Peyer's patch (tissue), 4 donors: ENCODE measurements at places on chromosomes 13 and 19.

- no peak overlapping the region for H3K27ac ChIP-seq
- no peaks in the 10 kb centered on the region for H3K4me1 ChIP-seq
- no peaks in the 10 kb centered on the region for H3K27me3 ChIP-seq
- H3K36me3 ChIP-seq: no peaks in the 10 kb centered on the region
- no peak overlapping the region for H3K4me3 ChIP-seq
- no peak for DNase-seq
Measured at GRCh38 chr19:47540748-47541147, 25.9 kb upstream of the NAPA start.

GRCh38 chr13:45811891-45812694 lies 39.5 kb downstream of the SIAH3 start:
- no peaks in the 10 kb centered on the region for H3K36me3 ChIP-seq
- no peak overlapping the region for H3K27ac ChIP-seq
- no peak for DNase-seq
- no peaks in the 10 kb centered on the region for H3K4me1 ChIP-seq
- no peak overlapping the region for H3K4me3 ChIP-seq

DNA sequence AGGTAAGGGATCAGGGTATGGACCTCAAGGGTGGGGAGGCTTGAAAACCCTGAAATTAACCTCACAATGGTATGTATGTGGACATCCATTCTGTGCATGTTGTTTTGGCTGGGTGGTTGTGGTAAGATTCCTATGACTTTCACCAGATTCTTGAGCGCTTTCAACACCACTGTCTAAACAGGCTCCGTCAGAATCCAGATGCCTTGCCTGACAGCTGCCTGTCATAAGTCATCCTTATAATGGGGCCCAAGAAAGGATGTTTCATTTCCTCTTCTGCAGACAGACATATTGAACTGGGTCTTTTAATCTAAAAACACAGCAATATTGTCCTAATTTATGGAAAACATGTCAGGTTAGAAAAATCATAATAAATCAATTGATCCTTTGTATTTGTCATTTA lies 41.3 kb downstream of the ALOX5AP start:
- no peak overlapping the region for H3K4me3 ChIP-seq
- H3K27me3 ChIP-seq: no peaks in the 10 kb centered on the region
- DNase-seq: no peak

DNA sequence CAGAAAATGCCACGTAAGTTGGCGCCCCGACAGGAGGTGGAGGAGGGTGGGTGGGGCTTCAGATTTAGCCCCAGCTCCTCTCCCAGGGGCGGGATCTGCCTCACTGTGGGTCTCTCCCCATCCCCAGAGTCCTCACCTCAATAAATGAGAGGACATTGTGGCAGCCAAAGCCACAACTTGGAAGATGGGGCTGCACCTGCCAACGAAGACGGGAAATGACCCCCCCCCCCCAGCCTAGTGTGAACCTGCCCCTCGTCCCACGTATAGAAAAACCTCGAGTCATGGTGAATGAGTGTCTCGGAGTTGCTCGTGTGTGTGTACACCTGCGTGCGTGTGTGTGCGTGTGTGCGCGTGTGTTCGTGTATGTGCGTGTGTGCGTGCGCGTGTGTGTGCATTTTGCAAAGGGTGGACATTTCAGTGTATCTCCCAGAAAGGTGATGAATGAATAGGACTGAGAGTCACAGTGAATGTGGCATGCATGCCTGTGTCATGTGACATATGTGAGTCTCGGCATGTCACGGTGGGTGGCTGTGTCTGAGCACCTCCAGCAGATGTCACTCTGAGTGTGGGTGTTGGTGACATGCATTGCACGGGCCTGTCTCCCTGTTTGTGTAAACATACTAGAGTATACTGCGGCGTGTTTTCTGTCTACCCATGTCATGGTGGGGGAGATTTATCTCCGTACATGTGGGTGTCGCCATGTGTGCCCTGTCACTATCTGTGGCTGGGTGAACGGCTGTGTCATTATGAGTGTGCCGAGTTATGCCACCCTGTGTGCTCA lies 1.5 kb upstream of the TRAPPC5 start:
- H3K27ac ChIP-seq: no peak overlapping the region
- H3K36me3 ChIP-seq: no peaks in the 10 kb centered on the region
- H3K4me1 ChIP-seq: no peaks in the 10 kb centered on the region
- DNase-seq: peak; percentile 85
- H3K4me3 ChIP-seq: no peak overlapping the region

DNA sequence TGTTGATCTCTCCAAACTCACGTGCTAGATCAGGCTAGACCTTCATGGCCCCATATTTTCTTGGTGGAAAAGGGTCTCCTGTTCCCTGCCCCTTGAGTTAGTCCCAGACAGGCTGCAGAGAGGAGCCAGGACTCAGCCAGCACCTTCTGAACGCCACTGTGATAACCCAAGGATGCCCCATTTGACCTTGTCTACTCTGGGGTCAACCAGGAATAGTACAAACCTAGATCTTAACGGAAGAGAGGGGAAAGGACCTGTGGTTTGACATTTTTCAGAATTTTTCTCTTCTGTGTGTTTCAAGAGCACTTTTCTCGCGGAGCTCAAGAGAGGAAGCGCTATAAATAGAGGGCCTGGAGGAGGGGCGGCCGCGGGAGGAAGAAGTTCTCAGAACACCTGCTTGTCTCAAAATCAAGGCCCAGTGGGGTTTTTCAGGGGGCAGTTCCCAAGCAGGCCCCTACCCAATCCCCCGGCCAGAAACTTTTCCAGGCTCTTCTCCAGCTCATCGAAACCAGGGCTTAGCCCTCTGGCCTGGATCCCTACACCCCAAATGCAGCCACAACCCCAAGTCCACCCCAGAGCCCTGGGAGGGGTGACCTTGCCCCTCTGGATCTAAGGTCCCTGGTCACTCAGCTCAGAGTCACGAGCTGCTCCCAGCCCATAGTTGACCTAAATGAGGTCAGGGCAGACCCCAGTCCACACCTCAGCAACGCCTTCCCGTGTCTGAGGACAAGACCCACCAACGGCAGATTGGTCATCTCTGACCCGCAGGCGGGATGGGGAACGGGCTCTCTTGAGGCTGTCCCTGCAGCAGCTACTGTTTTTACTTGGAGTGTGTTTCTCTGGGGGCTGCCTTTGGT lies 75.6 kb upstream of the TM9SF2 start:
- peak overlapping the region; percentile 15 for H3K4me3 ChIP-seq
- H3K4me1 ChIP-seq: no peaks in the 10 kb centered on the region
- H3K27ac ChIP-seq: peak overlapping the region; percentile 81
- H3K36me3 ChIP-seq: no peaks in the 10 kb centered on the region

DNA sequence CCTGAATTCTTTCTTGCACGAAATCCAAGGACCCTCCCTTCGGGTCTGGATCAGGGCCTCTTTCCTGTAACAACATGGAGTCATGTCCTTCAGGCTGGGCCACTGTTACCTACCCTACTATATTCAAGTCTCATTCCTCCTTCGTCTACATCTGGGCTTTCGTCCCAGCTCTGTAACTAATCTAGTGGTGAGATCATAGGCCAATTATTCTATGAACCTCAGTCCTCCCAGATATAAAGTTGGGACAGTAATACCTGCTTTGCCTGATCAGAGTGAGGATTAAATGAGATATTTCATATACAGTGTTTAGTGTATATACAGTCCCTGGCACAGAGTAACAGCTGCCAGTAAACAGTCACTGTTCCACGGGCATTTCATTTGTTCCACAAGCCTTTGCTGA lies 48.3 kb upstream of the ATP12A start:
- no peak overlapping the region for H3K4me3 ChIP-seq
- no peak for DNase-seq
- H3K36me3 ChIP-seq: no peaks in the 10 kb centered on the region
- H3K4me1 ChIP-seq: no peaks in the 10 kb centered on the region
- no peaks in the 10 kb centered on the region for H3K27me3 ChIP-seq
- H3K27ac ChIP-seq: no peak overlapping the region

DNA sequence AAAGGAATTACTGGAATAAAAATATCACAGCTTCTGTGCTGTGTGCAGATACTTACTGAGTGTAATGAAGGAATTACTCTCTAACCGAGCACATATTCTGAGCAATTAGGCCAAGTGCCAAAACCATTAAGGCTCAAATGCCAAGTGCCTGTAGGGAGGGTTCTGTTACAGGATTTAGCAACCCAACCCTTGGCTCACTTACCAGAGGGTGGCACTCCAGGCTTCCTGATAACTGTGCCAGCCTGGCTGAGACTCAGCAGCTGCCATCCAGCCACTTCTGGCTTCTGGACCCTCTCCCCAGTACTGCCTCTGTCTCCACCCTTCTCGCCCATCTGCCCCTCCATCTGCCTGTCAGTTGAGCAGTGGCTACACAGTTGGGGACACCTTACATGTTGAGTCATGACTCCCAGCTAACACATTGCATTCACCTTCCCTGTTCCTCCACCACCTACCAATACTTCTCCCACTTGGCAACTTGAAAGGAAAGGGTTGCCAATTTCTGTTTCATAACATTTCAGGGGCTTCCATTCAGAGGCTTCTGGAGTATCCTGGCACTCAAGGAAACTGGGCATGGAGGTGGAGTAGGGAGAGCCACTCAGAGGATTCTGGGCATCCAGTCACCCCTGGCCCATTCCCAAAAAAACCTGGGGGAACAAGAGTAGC lies 110.5 kb downstream of the COG6 start:
- H3K36me3 ChIP-seq: no peaks in the 10 kb centered on the region
- no peak overlapping the region for H3K4me3 ChIP-seq
- DNase-seq: no peak
- no peak overlapping the region for H3K27ac ChIP-seq
- no peaks in the 10 kb centered on the region for H3K27me3 ChIP-seq
- no peaks in the 10 kb centered on the region for H3K4me1 ChIP-seq

- H3K36me3 ChIP-seq: no peaks in the 10 kb centered on the region
- no peak overlapping the region for H3K4me3 ChIP-seq
- no peaks in the 10 kb centered on the region for H3K4me1 ChIP-seq
- no peak overlapping the region for H3K27ac ChIP-seq
Measured at GRCh38 chr13:56718791-56719190, 421.9 kb upstream of the PRR20A start.

DNA sequence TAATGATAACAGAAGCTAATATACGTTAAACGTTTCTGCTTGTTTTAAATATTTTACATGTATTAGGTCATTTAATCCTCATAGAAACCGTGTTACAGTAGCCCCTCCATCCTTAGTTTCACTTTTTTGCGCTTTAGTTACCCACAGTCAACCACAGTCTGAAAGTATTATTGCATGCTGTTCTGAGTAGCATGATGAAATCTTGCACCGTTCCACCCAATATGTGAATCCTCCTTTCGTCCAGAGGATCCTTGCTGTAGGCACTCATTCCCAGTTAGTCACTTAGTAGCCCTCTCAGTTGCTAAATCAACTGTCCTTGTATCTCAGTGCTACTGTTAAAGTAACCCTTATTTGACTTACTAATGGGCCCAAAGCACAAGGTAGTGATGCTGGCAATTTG lies 257.8 kb downstream of the ENOX1 start:
- no peak overlapping the region for H3K27ac ChIP-seq
- H3K4me3 ChIP-seq: no peak overlapping the region
- H3K4me1 ChIP-seq: no peaks in the 10 kb centered on the region
- no peaks in the 10 kb centered on the region for H3K36me3 ChIP-seq
- no peaks in the 10 kb centered on the region for H3K27me3 ChIP-seq

DNA sequence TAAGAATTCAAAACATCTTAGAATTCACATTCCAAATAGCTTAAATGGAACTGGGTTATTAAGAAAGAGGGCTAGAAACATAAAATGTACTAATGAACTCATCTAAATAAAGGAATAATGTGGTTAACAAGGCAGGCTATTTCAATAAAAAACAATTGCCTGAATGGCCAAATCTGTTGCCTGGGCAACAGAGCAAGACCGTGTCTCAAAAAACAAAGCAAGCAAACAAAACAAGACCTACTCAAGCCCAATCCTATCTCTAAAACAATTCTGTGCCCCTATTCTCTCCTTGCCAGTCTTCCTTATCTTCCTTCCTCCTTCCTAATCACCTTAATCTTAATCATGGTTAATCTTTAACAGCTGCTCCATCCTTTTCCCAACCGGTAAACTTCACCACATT lies 12.1 kb downstream of the IGFL1 start:
- no peaks in the 10 kb centered on the region for H3K4me1 ChIP-seq
- no peaks in the 10 kb centered on the region for H3K27me3 ChIP-seq
- DNase-seq: no peak
- H3K27ac ChIP-seq: no peak overlapping the region
- no peaks in the 10 kb centered on the region for H3K36me3 ChIP-seq

GRCh38 chr19:29988351-29988750 lies 46.3 kb downstream of the URI1 start:
- H3K27me3 ChIP-seq: no peaks in the 10 kb centered on the region

GRCh38 chr13:98858191-98858590 lies 105.7 kb upstream of the SLC15A1 start:
- no peaks in the 10 kb centered on the region for H3K27me3 ChIP-seq
- no peak for DNase-seq
- no peak overlapping the region for H3K4me3 ChIP-seq
- H3K36me3 ChIP-seq: peaks cover 56% of the 10 kb centered on the region

DNA sequence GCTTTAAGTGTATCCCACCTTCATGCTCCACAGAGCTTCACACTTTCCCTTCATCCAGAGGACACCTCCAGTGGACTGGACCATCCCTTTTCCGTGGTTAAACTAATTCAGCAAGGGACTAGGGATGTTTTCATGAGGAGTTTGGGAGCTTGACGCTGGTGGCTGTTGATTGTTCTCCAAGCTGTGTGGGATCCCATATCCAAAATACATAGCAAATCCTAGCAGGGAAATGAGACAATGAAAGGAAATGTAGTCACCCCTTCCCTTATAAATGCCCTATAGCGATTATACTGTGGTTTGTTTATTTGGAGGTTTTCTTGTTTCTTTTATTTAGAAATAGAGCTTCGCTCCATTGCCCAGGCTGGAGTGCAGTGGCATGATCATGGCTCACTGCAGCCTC lies 31.6 kb upstream of the DPRX start:
- no peak overlapping the region for H3K27ac ChIP-seq
- H3K4me3 ChIP-seq: no peak overlapping the region
- H3K27me3 ChIP-seq: no peaks in the 10 kb centered on the region
- no peaks in the 10 kb centered on the region for H3K36me3 ChIP-seq

DNA sequence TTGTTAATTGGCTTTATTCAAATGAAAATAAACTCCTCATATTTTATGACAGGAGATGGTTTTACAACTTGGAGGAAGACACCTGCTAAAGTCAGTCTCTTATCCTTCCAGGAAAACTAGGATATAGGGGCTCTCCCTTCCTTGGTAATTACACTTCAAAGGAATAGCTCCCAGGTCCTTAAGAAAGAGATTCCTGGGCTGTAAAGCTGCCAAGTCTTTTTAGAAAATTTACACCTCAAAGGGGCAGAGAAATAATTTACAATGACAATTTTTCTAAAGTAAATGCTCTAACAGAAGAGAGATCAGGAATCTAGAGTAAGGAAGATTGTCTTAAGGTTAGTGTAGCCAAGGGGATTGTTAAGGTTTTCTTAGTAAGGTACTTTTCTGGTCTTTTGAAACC lies 1359.0 kb downstream of the OLFM4 start:
- no peak overlapping the region for H3K27ac ChIP-seq
- no peak overlapping the region for H3K4me3 ChIP-seq
- no peaks in the 10 kb centered on the region for H3K4me1 ChIP-seq
- no peaks in the 10 kb centered on the region for H3K36me3 ChIP-seq
- no peak for DNase-seq
